ENCODE measurements at places on chromosomes 6 and 20.
A peak's percentile ranks its signal among the peaks of the same experiment; 100 is the strongest.

- peak; percentile 83 for DNase-seq
Measured at GRCh38 chr6:33579828-33580714, at the start of gene BAK1. BAK1 (minus strand) TSS chr6:33580276; CDS start chr6:33577604, 2,672 bp downstream.

- DNase-seq = no peak
Measured at GRCh38 chr6:118523216-118523615, 24.9 kb upstream of the PLN start.

DNA sequence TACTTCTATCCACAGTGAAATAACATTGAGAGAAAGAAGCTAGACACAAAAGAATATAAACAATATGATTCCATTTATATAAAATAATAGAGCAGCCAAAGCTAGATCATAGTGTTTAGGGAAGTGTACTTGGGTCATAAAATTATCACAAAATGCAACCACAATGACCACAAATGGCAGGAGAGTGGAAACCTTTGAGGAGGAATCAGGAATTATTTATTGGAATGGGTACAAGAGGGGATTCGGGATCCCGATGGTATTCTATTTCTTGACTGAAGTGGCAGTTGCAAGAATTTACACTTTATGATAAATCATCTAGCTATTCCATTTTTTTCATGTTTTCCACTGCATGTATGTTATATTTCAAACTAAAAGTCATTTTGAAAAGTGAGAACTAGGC, 76.1 kb downstream of the IPCEF1 start:
- DNase-seq = peak; percentile 59

DNA sequence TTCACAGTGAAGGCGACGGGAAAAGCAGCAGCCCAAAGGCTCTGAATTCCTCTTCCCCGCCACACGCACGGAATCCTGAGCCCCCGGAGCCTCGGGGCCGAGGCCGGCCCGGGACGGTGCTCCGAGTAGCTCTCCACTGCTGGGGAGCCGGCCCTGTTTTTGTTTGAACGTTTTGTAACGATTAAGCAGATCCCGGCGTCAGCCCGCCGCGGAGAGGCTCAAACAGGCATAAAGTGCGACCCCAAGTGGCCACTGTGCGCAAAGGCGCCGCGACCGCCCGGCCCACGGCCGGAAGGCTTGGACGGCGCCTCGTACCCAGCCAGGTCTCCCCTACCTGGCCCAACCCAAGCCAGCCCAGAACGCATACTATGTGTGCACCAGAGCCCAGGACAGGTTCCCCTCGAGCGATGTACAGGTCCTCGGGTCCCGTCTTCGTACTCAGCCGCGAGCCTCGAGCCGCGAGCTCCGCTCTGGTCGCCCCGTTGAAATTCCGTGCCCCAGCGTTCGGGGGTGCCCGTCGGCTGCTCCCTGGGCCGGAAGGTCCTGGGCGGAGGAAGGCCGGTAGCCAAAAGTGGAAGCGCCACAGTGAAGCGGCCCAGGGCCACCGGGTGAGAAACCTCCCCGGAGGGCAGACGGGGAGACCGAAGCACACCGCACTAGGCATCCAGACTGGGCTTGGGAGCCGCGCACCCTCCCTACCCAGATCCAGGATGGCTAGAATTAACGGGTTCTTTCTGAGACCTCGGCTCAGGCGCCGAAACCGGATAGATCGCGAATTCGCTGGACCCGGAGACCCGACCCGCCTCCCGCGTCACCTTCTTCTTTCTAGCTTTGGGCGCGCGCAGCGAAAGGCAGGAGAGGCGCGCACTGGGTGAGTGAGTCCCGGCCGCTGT, 1.2 kb upstream of the MAFB start:
- peak; percentile 82 for DNase-seq

GRCh38 chr6:160134779-160135547, 13.3 kb downstream of the SLC22A1 start:
- DNase-seq = no peak

- no peak for DNase-seq
Measured at GRCh38 chr20:39069976-39070375, 107.8 kb downstream of the DHX35 start.

DNA sequence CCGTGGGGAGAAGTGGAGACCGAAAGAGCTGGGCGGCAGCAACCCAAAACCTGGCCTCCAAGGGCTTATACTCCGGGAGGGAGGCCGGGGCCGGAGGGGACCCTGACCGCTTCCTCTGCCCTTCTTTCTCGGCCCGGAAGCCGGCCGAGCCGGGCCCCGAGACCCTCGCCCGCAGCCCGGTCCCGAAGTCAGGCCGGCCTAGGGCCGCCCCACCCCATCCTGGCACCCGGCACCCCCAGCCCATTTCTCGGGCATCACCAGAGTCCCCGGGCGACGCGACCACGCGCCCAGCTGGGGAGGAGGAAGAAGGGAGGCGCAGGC, 572 bp upstream of the ZDHHC14 start:
- DNase-seq = no peak

DNA sequence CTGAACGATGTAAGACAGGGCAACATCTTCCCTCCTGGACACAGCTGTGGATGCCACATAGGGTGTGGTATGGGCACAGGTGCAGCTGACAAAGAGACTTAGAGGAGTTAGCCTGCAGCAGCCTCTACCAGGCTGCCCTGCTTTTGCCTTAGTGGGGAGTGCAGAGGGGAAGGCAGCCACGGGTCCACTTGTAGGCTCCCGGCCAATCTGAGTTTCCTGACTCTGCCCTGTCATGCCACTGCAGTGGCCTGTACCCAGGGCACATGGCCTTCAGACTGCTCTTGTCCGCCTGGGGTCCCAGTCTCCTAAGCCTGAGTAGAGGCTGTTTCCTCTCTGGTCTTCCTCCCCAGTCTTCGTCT, 17.1 kb upstream of the CST9L start:
- no peak for DNase-seq

DNA sequence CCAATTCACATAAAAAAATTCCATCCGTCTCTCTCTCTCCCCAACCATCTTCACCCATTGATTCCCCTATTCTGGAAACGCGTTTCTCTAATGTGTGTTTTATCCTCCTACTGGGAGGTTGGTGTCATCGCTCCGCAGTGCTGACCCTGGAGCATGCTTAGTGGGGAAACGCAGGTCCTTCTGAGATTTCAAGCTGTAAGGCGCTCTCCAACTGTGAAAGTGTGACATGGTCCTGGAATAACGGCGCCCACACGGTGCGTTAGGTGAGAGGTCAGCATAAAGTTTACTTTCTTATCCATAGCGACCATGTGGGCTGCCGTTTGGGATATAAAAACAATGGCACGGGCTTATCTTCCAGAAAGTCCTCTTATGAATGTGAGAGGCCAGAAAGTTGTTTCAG, 123.9 kb downstream of the WDR27 start:
- no peak for DNase-seq

DNA sequence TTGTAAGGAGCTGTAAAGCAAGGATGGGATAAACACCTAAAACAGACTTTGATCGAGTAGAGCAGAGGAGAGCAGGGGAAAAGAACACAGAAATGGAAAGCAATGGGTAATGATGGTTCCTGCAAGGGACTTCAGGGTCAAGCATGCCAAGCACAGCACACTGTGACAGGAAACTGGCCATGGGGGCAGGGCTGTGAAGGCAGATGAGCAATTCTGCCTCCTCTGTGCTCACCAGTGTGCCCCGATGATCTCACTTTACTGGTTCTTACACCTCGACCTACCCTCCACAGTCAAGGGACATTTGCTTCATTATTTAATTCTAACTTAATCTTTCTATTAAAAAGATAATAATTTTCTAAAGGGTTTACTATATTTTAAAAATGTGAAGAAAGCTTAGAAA, 21.6 kb upstream of the MYB start:
- no peak for DNase-seq

DNA sequence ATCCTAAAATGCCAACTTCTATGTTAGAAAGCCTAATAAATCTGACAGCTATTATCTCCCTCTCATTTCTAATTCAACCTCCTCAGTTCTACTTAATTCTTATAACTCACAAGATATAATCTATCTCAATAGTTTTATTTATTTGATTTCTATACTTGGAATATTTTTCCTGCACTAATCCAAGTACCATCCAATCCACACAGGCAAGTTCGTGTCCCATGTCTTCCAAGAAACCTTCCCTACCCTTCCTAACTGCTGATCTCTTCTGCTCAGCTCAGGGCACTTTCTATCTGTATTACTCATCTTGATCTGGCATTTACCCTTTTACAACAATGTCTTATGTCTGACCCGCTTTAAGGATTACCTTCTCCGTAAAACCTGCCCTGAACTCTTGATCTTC, 18.2 kb downstream of the NCOA5 start:
- no peak for DNase-seq

GRCh38 chr20:33298391-33298790, 15.4 kb downstream of the BPIFB1 start:
- DNase-seq = no peak

- peak; percentile 57 for DNase-seq
Measured at GRCh38 chr20:20755231-20755630, 42.8 kb upstream of the RALGAPA2 start.

- peak; percentile 92 for DNase-seq
Measured at GRCh38 chr20:5078399-5078958, 41.3 kb downstream of the PCNA start.

DNA sequence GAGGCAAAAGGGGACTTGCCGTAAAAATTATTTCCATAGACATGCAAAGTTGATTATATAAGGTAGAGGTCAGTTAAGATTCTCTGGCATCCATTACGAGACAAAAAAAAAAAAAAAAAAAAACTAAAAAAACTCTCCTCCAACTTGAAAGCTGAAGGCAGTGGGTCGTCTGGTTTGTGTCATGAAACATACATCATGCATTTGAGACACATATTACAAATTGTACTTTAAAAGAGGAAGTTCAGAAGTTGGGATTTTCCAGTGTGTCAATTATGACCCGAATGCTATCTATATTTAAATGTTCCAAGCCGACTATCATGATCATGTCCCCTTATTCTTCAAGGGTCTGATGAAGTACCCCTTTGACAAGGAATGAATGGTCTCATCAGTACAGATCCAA, 125.1 kb downstream of the ZNF217 start:
- no peak for DNase-seq

GRCh38 chr6:161272635-161273273, 1.1 kb downstream of the AGPAT4 start:
- DNase-seq = no peak

DNA sequence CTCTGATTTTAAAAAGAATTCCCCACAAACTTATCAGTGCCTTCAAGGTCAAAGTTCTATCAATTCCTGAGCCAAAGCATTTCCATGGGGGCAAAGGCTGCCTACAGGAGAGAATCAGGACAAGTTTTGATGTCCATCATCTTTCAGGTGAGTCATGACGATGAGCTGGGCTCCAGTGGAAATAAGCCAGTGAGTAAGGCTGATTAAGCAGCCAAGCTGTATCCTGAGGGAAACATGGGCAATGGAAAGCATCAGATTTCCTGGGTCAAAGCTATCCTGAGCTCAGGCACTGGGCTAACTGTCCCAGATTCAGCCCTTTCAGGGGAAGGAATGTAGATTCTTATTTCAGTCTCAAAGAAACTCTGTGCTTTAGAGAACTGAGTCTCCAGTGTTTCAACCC, 377.4 kb downstream of the CD109 start:
- DNase-seq = no peak

DNA sequence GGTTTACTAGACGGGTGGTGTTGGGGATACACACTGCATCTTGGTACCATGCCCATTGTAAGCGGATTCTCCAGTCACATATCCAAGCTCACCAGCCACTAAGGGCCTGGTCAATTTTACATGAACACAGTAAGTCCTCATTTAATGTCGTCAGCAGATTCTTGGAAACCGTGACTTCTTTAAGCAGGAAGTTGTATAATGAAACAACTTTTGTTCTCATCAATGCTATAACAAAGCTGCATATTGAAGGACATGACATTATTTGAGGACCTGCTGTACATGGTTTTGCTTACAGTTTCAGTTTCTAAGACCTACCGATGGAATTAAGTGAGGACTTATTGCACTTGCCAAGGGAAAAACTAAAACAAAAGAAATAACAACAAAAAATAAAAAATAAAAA, 295.6 kb downstream of the SYNE1 start:
- DNase-seq = no peak

- DNase-seq = no peak
Measured at GRCh38 chr6:117956386-117956785, 49.3 kb downstream of the SLC35F1 start.

- no peak for DNase-seq
Measured at GRCh38 chr6:71056656-71057055, 99.8 kb upstream of the B3GAT2 start.

- DNase-seq = no peak
Measured at GRCh38 chr6:68126089-68126749, 508.9 kb upstream of the ADGRB3 start.

DNA sequence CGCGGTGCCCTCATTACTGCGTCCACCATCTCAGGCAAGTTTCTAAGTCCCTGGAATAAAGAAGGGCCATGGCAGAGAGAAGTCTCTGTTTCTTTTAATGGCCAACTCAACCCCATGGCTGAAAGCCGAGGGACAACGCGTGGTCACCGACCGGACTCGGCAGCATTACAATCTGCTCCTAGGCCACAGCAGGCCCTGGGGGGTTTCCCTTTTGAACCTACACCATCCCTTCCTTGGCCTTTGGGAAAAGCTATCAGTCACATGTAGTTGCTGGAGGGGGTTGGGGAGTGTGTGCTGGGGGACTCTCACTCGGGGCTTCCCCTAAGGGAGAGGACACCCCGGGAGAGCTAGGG, 11.1 kb upstream of the FAM83C start:
- no peak for DNase-seq

DNA sequence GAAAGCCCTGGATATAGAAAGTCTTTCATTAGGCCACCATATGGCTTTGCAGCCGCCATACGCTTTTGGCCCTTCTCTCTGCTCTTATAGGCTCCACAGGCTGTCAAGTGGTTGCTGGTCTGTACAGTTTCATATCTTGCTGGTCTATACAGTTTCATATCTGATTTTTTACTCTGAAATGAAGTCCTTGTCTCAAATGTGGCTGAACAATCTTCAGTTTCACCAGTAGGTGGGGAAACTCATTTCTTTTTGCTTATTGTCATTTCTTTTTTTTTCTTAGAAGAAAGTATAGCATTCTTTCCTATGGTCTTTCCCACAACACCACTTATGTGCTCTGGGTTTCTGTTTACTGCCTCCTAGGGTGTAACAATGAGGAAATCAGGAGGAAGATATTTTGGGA, 771.4 kb upstream of the MMS22L start:
- no peak for DNase-seq

GRCh38 chr20:51491393-51491792, 51.1 kb downstream of the NFATC2 start:
- DNase-seq = no peak
